ENCODE measurements at places on chromosomes 1 and 21.

- DNase-seq, result no peak
Observed at GRCh38 chr1:59432531-59433439, 135.9 kb downstream of the FGGY start.

GRCh38 chr1:168824418-168825065, 95.5 kb upstream of the DPT start:
- no peak for DNase-seq

DNA sequence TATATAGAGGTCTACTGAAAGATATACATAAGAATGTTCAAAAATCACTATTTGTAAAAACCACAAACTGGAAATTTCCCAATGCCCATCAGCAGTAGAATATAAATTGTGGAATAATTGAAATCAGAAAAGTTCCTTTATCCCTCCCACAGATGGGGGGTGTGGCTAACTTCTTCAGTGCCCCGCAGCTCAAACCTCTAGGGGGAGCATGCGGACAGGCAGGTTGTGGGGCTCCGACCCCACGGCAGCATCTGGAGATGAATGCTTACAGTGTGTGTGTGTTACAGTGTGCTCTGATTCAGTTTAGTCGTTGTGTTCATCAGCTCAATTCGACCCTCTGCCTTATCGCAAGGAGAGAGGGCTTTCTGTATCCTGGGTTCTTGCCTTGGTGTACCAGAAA, 262.1 kb upstream of the LRRC7 start:
- no peak for DNase-seq

DNA sequence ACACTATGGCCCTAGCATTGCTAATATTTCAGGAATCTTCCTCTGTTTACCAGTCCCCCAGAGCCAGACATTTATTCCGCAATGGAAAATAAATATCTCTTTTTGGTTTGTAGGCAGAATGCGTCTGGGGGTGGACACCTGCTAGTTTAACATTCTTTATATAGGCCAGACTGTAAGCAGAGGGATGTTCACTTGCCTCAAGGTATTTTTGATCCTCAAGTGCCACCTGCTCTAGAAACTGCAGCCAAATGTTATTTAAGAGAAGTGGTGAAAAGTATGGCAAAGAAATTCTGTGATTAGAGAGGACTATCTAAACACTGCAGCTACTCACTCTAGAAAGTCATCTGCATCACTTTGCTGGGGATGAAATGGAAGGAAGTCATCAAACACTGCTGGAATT, 164.7 kb downstream of the NEGR1 start:
- DNase-seq, result no peak

DNA sequence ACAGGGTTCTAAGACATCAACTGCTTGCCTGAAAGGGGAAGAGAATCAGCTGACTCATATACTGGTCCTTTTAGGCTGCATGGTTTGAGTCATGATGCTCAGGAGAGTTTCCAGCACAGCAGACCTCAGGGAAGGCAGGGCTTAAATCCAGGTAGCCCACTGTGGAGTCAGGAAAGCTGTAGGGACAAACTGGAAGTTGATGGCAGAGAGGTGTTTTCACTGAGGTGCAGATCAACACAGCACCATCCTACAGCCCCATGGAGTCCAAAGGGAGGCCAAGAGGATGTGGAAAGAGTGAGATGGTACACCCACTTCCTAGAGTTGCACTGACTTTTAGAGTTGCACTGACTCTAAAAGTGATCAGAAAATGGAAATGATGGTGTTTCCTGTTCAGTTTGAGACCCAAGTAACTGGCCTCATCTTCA, 252.4 kb upstream of the DUSP10 start:
- DNase-seq, result no peak

DNA sequence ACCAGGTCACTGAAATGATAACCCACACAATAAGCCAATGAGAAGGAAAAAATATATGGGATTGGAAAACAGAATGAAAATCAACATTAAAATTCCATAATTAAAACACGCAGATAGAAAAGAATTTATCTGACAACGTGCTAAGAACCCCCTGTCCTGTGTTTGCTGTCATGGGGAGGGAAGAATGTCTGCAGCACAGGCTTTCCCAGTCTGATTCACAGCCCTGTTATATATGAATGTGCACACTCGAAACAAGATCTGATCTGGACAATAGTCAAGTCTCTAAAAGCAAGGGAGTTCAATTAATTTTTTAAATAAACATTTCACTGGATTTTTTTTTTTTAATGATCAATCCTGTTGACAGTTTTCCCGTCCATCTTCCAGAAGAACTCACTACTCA, 220.0 kb downstream of the RERE start:
- no peak for DNase-seq

DNA sequence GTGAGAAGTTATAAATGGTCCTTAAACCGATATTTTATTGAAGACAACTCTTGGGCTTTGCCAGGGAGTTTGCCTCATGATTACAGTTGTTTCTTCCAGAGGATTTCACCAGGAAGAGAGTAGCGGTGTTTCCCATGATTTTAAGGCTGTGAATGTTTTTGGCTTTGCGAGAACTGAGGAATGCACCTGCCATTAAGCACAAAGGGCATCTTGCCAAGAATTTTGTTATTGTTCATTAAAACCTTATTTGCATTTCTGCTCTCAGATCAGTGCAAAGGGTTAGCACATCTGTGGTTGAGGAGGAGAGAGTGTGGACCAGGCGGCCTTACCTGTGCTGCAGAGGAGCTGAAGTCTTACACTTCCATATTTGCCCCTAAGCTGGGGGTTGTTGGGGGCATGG, 13.8 kb downstream of the CNIH3 start:
- no peak for DNase-seq
